ENCODE measurements at places on chromosomes 3 and 15. TPM values are rescaled to one million over a fixed set of nuclear protein-coding genes. Genes with fewer than 3 reads are reported as not detected.
A peak's percentile ranks its signal among the peaks of the same experiment; 100 is the strongest.

GRCh38 chr3:30426293-30426993 is 180.0 kb upstream of the TGFBR2 start:
- peaks cover 2% of the 10 kb centered on the region for H3K27me3 ChIP-seq
- H3K4me3 ChIP-seq: no peak overlapping the region
- H3K36me3 ChIP-seq: no peaks in the 10 kb centered on the region

- H3K36me3 ChIP-seq: no peaks in the 10 kb centered on the region
- H3K27ac ChIP-seq: no peak overlapping the region
- no peaks in the 10 kb centered on the region for H3K27me3 ChIP-seq
- no peaks in the 10 kb centered on the region for H3K4me1 ChIP-seq
Measured at GRCh38 chr15:73293773-73294172, 75.0 kb downstream of the HCN4 start.

- H3K36me3 ChIP-seq: no peaks in the 10 kb centered on the region
- no peak overlapping the region for H3K4me3 ChIP-seq
- peaks cover 3% of the 10 kb centered on the region for H3K4me1 ChIP-seq
- no peak overlapping the region for H3K27ac ChIP-seq
Measured at GRCh38 chr3:151431940-151432339, 28.9 kb downstream of the IGSF10 start.

Gene NANOGP8
- total RNA-seq: not detected

GRCh38 chr15:62940755-62941361 is 101.7 kb upstream of the TPM1 start:
- peaks cover 23% of the 10 kb centered on the region for H3K4me1 ChIP-seq
- H3K27me3 ChIP-seq: peaks cover 11% of the 10 kb centered on the region
- H3K27ac ChIP-seq: no peak overlapping the region
- DNase-seq: no peak
- H3K4me3 ChIP-seq: no peak overlapping the region

- H3K27ac ChIP-seq: no peak overlapping the region
- no peaks in the 10 kb centered on the region for H3K27me3 ChIP-seq
- H3K4me1 ChIP-seq: no peaks in the 10 kb centered on the region
- H3K36me3 ChIP-seq: no peaks in the 10 kb centered on the region
- H3K4me3 ChIP-seq: no peak overlapping the region
- DNase-seq: no peak
Measured at GRCh38 chr15:92533298-92533697, 122.3 kb downstream of the FAM174B start.

DNA sequence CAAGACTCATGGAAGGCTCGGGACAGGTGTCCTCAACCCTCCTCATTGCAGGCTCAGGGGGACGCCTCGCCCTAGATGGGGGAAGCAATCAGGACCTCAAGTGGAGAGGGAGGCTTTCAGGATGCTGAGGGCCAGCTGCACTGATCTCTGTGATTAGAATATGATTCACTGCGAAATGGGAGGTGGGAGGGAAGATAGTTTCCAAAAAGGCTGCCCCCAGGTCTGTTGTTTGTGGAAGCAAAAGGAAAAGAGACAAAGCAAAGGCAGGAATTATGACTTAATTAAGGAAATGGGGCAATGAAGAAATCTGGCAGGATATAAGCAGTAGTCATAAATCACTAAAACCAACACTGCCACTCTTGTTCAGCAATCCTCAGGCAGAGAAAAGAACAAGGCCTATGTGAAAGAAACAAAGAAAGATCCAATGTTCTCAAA is 85.6 kb upstream of the ABHD17C start:
- H3K27ac ChIP-seq: no peak overlapping the region
- no peaks in the 10 kb centered on the region for H3K36me3 ChIP-seq
- no peaks in the 10 kb centered on the region for H3K4me1 ChIP-seq
- DNase-seq: no peak
- H3K27me3 ChIP-seq: peaks cover 20% of the 10 kb centered on the region

DNA sequence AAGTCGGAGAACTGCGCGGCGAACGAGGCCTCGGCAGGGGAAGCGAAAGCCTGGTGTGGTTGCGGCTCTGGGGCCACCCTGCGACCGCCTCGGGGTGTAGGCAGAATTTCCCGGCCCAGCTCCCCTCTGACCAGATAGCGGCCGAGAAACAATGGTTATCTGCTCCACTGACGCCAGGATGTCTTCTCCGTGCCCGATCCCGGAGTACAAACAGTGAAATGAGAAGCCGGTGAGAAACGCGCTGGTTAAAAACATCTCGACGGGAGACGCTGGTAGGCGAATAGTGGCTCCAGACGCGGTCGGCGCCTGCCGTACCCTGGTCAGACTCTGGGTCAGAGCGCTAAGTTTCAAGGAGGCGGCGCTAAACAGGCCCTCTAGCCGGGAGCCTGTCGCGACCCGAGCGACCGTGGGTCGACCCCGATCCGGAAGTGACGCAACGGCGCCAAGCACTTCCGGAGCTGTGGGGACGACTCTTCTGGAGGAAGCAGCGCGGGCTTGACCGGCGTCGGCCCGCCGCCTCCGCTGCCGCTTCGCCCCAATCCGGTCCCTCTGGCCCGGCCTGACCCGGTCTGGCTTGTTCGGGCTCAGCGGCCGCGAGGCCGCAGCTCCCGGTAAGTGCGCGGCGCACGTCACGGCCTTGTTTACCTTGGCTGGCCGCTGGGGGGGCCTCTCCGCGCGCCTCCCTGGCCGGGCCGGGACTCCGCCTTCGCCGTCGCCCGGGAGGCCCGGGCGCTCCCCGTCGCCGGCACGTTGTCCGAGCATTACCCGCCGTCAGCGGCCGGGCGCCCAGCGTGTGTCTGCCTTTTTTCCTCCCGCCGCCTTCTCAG is at the start of gene ARIH2:
TSS of gene ARIH2 (plus strand) at position 455 of the 827 bp plus-strand sequence. CDS start 8,717 bp downstream, outside the sequence.
- peaks cover 17% of the 10 kb centered on the region for H3K36me3 ChIP-seq
- DNase-seq: peak; percentile 85
- H3K4me3 ChIP-seq: peak within 1 kb of the TSS; percentile 90
- no peaks in the 10 kb centered on the region for H3K27me3 ChIP-seq
- peaks cover 23% of the 10 kb centered on the region for H3K4me1 ChIP-seq
- H3K27ac ChIP-seq: peak within 1 kb of the TSS; percentile 98

DNA sequence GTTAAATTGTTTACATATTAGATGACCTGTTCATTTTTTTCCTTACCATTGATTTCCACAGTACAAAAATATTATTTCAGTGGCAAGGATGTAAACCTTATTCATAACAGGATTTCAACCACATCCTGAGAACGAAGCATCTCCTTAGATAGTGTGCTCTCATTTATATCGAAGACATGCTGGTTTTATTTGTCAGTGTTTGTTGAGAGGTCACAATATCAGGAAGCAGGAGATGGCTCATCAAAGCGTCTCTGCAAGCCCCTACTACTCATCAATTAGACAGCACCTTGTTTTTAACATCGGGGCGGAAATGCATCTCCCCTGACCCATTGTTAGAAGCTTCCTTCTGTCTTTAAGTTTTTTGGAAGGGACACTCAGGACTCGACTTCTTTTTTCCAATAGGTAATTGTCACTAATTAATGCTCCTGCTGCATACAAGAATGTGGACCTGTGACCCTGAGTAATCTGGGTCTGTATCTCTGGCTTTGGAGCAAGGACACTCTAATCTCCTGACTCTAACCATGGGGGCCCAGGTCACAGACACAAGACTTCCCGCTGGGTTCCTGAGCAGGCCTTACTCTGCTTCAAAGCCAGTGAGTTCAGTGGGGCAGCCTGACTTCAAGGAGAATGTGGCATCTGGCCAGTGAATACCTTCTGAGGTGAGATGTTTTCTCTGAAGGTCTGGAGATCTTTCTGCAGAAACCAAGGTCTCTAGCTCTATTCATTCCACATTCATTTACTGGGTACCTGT is 50.3 kb downstream of the MECOM start:
- no peaks in the 10 kb centered on the region for H3K36me3 ChIP-seq
- H3K4me3 ChIP-seq: no peak overlapping the region
- H3K27me3 ChIP-seq: peaks cover 5% of the 10 kb centered on the region
- H3K27ac ChIP-seq: no peak overlapping the region
- no peaks in the 10 kb centered on the region for H3K4me1 ChIP-seq
- DNase-seq: no peak

Gene PEX5L
- total RNA-seq: 0.25 TPM

- no peak for DNase-seq
- H3K4me3 ChIP-seq: no peak overlapping the region
- no peaks in the 10 kb centered on the region for H3K4me1 ChIP-seq
- H3K27me3 ChIP-seq: peaks cover 18% of the 10 kb centered on the region
- H3K27ac ChIP-seq: no peak overlapping the region
Measured at GRCh38 chr3:10792208-10792607, 23.8 kb upstream of the SLC6A11 start.

GRCh38 chr15:34782901-34783300 is 12.4 kb downstream of the ACTC1 start:
- no peaks in the 10 kb centered on the region for H3K36me3 ChIP-seq
- H3K4me3 ChIP-seq: no peak overlapping the region
- H3K4me1 ChIP-seq: no peaks in the 10 kb centered on the region
- peaks cover 9% of the 10 kb centered on the region for H3K27me3 ChIP-seq

Gene PRICKLE2
- total RNA-seq: not detected

- DNase-seq: no peak
- no peak overlapping the region for H3K27ac ChIP-seq
- H3K36me3 ChIP-seq: no peaks in the 10 kb centered on the region
- H3K4me1 ChIP-seq: peaks cover 21% of the 10 kb centered on the region
- no peak overlapping the region for H3K4me3 ChIP-seq
Measured at GRCh38 chr3:128329491-128330213, 137.0 kb downstream of the DNAJB8 start.

- H3K27me3 ChIP-seq: no peaks in the 10 kb centered on the region
- no peaks in the 10 kb centered on the region for H3K36me3 ChIP-seq
- DNase-seq: no peak
- H3K27ac ChIP-seq: no peak overlapping the region
Measured at GRCh38 chr15:98561169-98561941, 87.0 kb upstream of the IGF1R start.

Gene DUOXA2
- not detected for total RNA-seq

- no peak overlapping the region for H3K27ac ChIP-seq
- H3K36me3 ChIP-seq: no peaks in the 10 kb centered on the region
- no peak overlapping the region for H3K4me3 ChIP-seq
- H3K27me3 ChIP-seq: peaks cover 2% of the 10 kb centered on the region
- H3K4me1 ChIP-seq: no peaks in the 10 kb centered on the region
Measured at GRCh38 chr15:57505949-57506391, 85.7 kb upstream of the MYZAP start.

Gene ST8SIA2
- total RNA-seq: not detected

Gene OR5K2
- not detected for total RNA-seq

DNA sequence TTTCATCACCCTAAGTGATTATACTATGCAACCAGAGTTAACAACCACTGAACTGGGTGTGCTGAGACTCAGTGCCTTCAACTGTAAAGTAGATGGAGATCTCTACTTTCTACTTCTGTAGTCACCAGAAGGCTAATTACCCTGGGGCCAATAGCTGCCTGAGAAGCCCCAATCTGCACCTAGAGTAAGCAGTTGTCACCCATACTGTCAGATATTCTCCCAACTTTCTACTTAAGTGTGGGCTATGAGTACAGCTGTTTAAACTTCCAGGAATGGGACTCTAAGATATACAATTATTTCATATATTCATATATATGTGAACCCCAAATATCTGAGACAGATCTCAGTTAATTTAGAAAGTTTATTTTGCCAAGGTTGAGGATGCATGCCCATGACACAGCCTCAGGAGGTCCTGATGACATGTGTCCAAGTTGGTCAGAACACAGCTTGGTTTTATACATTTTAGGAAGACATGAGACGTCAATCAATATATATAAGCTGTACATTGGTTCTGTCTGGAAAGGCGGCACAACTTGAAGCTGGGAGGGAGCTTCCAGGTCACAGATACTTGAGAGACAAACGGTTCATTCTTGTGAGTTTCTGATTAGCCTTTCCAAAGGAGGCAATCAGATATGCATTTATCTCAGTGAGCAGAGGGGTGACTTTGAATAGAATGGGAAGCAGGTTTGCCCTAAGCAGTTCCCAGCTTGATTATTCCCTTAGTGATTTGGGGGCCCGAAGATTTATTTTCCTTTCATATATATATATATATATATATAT is 41.9 kb downstream of the CCNL1 start:
- peaks cover 6% of the 10 kb centered on the region for H3K36me3 ChIP-seq
- no peak for DNase-seq
- H3K4me3 ChIP-seq: no peak overlapping the region
- H3K27me3 ChIP-seq: no peaks in the 10 kb centered on the region

Gene CYP1A2
- not detected for total RNA-seq

DNA sequence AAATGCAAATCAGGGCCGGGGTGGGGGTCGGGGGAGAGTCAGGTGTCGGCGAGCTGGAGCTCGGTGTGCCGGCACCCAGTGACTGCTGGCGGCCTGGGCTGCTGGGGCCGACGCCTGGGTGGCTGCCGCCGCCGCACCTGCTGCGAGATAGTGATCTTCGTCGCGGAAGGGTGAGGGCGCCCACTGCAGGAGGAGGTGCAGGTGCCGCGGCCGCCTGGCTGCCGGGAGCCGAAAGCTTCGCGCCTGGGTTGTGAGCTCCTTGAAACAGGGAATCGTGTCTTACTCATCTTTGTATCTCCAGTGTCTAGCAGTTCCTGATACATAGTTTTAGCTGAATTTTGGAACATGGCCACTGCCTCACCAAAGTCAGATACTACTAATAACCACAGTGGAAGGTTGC is 64.0 kb upstream of the CPOX start:
- H3K27me3 ChIP-seq: peaks cover 30% of the 10 kb centered on the region
- H3K27ac ChIP-seq: no peak overlapping the region
- DNase-seq: peak; percentile 42
- no peak overlapping the region for H3K4me3 ChIP-seq
- peaks cover 5% of the 10 kb centered on the region for H3K4me1 ChIP-seq

GRCh38 chr3:145490088-145491048 is 670.6 kb downstream of the PLOD2 start:
- no peaks in the 10 kb centered on the region for H3K36me3 ChIP-seq
- no peak overlapping the region for H3K4me3 ChIP-seq
- no peaks in the 10 kb centered on the region for H3K27me3 ChIP-seq
- no peak for DNase-seq
- no peaks in the 10 kb centered on the region for H3K4me1 ChIP-seq

Gene TMEM108
- not detected for total RNA-seq

DNA sequence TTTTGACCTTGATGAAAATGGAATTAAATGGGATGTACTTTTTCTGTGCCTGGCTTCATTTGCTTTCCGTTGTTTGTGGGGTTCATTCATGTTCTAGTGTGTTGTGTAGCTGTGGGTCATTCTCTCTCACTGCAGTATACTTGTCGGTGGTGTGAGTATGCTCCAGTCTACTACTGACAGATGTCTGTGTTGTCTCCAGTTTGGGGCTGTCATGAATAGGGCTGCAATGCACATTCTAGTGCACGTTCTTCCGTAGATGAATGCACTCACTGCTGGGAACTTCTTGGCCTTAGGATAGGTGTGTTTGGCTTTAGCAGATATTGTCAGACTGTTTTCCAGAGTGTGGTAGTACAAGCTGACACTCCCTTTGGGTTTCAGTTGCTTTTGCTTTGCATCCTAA is 1.7 kb upstream of the SLC6A20 start:
- peaks cover 72% of the 10 kb centered on the region for H3K27me3 ChIP-seq
- no peaks in the 10 kb centered on the region for H3K36me3 ChIP-seq
- no peak for DNase-seq
- H3K4me1 ChIP-seq: peaks cover 6% of the 10 kb centered on the region
- no peak overlapping the region for H3K27ac ChIP-seq

DNA sequence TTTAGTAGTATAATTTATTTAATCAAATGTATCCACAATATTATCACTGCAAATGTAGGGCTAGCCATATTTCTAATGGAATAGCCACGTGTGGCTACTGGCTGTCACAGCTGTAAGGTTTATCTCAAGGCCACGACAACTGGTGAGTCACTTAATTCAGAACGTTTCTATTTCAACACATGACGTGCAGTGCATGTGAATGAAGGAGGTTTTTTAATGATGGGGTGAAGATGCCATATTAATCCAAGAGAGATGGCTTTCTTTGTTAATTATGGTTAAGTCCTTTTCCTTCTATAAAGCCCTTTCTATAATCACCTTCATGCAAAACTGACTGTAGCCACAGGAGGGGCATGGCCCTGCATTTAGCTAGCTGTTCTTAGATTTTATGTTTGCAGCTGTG is 212.0 kb downstream of the FEZF2 start:
- no peak overlapping the region for H3K4me3 ChIP-seq
- no peaks in the 10 kb centered on the region for H3K4me1 ChIP-seq
- no peak for DNase-seq
- H3K27ac ChIP-seq: no peak overlapping the region
